Activated CD4-positive, alpha-beta T cell treated with anti-CD3 and anti-CD28 coated beads, Interleukin-2, amount 10 ng/mL, durations not matched to agents 7 days and 5 days (primary cell): ENCODE measurements at places on chromosomes 3 and 15. TPM values are rescaled to one million over a fixed set of nuclear protein-coding genes. Genes with fewer than 3 reads are reported as not detected.

Gene GOLGA8Q
- 0.83 TPM for total RNA-seq

DNA sequence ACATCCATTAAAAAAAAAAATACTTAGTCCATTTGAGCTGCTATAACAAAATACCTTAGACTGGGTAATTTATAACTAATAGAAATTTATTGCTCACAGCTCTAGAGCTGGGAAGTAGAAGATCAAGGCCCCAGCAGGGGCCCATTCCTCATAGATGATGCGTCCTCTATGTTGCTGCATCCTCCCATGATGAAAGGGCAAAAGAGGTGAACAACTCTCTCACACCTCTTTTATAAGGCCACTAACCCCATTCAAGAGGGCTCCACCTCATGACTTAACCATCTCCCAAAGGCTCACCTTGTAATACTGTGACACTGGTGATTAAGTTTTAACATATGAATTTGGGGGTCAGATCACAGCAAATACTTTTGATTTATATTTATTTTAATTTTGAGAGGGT is 3.0 kb upstream of the TLNRD1 start:
- DNase-seq = no peak

GRCh38 chr3:134959516-134959915 is 164.5 kb downstream of the EPHB1 start:
- no peak for DNase-seq

DNA sequence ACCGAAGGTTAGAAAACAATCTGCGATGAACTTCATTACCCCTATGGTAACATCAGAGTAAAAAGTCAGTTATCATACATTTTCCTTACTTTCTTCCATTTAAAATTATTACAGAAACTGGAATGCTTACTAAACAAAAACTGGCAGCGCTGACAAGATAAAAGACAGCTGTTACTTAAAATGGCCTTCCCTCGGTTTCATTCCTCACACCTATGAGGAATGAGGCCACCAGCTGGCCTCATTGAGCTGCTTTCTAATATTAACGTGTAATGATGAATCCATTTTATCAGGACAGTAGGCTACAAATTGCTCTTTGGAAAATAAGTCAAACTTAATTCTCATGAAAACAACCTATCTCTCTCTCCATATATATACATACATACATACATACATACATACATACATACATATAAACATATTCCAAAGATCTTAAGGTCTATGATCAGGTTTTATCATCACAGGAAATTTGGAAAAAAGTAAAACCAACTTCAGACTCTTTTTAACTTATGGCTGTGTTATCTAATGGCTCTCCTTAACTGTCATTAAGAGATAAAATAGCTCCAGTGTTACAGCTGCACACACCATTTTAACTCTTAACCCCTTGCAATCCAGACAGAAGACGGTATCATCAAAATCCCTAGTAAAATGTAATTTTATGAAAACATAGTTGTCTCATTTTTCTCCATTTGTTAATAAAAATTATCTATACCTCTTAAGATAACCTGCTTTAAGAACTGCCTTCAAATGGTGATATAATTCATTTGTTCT is 5.2 kb downstream of the CCNL1 start:
- DNase-seq = no peak

Gene CHL1
- total RNA-seq = not detected

DNA sequence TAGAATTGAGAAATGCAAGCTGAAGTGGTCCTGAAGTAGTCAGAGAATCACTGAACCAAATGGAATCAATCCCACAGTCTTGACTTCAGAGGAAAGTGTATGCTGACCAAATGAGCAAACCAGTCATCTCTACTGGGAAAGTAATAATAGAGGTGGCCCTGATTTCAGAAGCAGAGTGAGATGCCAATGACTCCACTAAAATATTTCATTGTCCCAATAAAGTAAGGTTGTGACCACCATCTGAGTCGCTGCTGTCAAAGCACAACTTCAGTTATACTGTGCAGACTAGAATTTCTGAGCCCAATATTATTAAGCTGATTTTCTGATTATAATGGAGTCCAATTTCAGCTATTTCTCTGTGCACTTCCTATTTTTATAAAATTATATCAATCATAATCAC is 334.4 kb upstream of the THBS1 start:
- DNase-seq = no peak

Gene PDIA3
- total RNA-seq = 304 TPM

DNA sequence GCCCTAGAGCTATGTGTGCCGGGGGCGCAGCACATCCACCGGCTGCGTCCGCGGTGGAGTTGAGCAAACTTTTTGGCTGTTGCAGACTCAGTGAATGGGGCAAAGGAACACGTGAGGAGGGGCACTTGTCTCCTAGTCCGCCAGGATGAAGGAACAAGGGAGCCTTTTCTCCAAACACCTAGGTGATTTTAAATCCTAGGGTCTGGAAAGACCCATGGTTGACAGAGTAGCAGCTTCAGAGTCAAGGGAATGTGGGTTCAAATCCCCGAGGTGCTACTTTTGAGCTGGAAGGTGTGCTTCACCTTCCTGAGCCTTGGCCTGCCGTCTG is 648 bp downstream of the ACAN start:
- no peak for DNase-seq

DNA sequence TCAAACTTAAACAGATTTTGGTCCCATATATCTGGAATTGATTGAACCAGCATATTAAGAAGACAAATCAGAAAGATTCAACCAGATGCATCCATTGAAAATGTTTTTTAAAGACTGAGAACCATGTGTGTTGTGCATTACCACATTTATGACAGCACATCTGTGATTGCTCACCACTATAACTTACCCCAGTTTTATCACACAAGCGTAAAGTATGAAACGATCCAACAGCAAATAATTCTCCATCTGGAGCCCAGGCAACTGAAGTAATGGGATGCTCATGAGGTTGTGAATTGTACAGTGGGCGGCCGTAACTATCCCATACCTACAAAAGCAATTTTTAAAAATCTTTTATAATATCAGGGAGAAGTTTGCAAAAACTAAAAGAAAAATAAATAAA is 43.2 kb downstream of the IFT80 start:
- DNase-seq = no peak

Gene LYSMD2
- 18.2 TPM for total RNA-seq

Gene PP2D1
- total RNA-seq = not detected

Gene P2RY1
- 0.19 TPM for total RNA-seq

DNA sequence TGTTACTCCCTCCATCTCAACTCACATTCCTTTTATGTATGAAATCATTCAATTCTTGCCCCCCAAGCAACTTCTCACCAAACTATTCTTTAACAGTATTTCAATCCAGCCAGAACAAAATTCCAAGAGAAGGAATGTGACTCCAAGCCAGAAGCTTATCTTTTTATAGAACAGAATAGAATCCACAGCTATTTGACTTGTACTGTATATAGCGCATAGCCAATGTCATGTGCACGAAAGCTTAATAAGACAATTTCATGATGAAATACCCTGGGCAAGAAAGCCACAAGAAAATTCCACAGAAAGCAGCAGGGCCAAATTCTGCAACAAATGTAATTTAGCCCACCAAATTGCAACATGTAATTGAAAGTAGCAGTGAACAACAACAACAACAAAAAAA is 127.6 kb upstream of the UBE2E2 start:
- no peak for DNase-seq

Gene C3orf33
- 0.72 TPM for total RNA-seq

DNA sequence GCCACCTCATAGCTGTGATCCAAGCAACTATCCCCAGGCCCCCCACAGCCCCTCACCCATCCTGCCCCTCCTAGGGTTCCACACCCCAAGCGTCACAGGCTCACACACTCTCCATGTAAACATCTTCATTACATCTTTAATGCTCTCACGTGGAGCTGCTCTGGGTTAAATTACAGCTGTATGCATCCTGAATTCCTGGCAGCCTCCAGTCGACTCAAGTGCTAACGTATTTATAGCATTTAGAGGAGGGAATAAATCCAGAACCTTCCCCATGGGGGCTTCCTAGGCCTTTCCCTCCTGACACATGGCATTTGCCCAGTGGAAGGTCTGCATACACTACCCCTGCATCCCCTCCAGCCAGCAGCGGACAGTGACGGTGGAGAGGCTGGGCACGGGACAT is 9.6 kb downstream of the C3orf18 start:
- no peak for DNase-seq

DNA sequence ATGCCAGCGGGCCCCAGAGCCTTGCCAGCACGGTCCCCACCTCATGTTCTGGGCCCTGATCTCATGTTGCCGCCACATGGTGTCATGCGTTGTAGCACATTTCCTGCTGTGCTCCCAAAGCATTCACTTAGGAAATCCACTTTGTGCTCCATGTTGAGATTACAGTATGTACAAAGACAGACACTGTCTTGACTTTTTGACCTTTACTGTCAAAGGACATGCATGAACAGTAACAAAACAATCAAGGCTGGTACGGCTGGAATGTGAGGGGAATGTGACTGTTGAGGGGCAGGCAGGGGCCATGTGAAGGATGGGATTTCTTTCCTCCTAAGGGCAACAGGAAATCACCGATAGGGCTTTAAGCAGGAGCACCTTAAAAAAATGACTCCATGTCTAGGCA is 53.3 kb upstream of the RPL32 start:
- DNase-seq = no peak

GRCh38 chr15:51782357-51782896 is 31.0 kb downstream of the TMOD2 start:
- no peak for DNase-seq

- DNase-seq = no peak
Measured at GRCh38 chr3:64070704-64071103, 47.4 kb upstream of the PSMD6 start.

Gene AGBL1
- not detected for total RNA-seq

Gene NPAP1
- not detected for total RNA-seq

Gene ZNF662
- 0.22 TPM for total RNA-seq

DNA sequence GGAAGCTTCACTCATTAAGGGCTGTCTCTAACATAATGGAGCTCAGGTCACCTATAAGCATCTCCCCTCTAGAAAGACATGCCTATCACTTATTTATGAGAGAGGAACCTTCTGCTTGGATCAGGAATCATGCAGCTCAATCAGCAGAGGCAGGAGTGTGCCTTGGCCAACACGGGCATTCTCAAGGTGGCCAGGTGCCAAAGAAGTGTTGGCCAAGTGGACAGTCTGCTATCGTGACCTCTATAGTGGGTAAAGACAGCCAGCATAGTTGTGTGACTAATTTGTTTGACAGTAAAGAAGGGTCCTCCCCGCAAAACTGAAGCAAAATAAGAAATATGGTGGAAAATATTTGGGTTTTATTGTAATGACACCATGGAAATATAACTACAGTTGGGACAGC is 14.7 kb upstream of the AGTR1 start:
- no peak for DNase-seq

- no peak for DNase-seq
Measured at GRCh38 chr3:189673535-189673934, 42.3 kb downstream of the TP63 start.

Gene TRPM1
- not detected for total RNA-seq

DNA sequence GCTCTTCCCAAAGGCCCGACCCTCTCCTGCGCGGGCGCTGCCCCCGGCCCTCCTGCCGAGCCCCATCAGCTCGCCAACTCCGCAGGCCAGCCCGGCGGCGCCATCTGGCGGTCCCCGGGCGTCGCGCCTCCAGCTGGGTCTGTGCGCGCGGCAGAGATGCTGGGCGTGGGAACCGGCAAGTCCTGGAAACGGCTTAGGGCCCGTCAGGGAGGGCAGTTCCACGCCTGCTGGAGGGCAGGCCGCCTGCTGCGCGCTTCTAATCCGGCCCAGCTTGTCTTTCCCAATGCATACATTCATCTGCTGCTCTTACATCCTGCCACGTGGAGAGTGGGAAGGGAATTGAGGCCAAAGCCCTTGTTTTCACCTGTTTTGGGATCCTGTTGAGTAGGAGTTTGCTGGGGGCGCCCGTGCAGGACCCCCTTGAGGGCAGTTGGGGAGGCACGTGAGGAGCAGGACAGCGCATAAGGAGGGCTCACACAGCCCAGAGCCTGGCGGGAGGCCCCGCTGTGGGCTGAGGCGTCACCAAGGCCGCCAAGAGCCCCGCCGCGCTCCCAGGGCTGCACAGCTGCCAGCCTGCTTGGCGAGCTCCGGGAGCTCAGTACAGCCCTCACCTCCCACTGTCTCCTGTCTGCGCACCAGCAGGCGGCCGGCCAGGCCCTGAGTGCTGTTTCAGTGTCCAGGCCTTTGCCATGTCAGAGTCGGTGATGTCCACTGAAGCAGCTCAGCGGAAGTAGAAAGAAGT is 165.6 kb downstream of the NSMCE3 start:
- peak; percentile 43 for DNase-seq

DNA sequence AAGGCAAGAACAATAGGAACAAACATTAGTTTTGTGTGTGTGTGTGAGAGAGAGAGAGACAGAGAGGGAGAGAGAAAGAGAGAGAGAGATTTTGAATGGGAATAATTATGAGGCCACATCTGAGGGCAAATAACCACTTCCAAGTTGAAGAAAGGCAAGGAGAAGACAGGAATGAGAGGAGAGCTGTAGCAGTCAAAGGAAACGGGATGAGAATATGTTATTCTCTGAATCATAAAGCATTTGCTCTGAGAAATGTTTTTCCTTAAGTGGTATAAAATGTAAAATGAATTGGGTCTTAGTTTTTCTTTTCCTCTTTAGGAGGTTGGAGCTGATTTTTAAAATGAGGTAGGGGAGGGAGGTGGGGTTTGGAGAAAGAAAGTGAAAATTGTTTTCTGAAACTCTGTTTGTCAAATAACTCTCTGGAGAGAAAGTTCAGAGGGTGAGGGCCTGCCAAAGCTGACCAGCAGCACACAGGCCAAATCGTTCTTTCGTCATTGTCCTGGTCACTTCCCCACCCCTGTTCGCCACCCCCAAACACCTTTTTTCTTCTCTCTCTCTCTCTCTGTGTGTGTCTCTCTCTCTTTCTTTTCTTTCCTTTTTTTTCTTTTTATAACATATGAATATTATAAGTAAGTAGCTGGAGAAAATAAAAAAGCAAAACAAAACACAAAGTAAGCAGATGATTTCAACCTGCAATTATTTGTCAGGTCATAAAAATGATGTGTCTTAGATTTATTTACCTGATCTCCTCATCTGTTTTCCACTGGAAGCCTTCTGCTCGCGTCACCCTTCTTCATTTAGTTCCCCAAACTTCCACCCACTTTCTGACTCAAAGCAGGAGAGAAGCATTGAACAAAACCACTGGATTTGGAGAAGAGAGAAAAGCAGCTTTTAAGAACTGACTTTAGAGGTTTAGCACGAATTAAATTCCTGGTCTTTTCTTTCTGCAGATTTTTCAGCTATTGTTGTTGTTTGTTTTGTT is 110.6 kb downstream of the LPP start:
- DNase-seq = no peak

- DNase-seq = no peak
Measured at GRCh38 chr15:32123473-32123872, 93.2 kb downstream of the CHRNA7 start.

- no peak for DNase-seq
Measured at GRCh38 chr3:66050821-66051220, 12.1 kb upstream of the MAGI1 start.

Gene SLC2A2
- not detected for total RNA-seq

Gene SRGAP3
- total RNA-seq = 4.0 TPM

DNA sequence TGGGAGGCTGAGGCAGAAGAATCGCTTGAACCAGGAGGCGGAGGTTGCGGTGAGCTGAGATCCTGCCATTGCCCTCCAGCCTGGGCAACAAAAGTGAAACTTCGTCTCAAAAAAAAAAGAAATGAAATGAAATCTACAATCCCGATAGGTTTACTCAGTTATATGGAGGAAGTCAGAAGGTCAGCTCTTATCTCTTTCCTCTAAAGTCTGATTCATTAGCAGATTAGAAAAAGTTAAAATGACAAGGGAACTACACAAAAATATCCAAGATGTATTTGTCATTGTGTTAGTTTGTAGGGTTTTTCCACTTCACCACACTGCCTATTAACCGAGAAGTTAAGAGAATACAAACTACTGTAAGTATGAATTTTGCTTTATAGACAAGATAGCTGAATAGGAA is 420.6 kb downstream of the SHQ1 start:
- DNase-seq = no peak

- DNase-seq = no peak
Measured at GRCh38 chr15:43127752-43128151, 5.6 kb upstream of the TMEM62 start.
